ENCODE measurements at places on chromosomes 2 and 18.

DNA sequence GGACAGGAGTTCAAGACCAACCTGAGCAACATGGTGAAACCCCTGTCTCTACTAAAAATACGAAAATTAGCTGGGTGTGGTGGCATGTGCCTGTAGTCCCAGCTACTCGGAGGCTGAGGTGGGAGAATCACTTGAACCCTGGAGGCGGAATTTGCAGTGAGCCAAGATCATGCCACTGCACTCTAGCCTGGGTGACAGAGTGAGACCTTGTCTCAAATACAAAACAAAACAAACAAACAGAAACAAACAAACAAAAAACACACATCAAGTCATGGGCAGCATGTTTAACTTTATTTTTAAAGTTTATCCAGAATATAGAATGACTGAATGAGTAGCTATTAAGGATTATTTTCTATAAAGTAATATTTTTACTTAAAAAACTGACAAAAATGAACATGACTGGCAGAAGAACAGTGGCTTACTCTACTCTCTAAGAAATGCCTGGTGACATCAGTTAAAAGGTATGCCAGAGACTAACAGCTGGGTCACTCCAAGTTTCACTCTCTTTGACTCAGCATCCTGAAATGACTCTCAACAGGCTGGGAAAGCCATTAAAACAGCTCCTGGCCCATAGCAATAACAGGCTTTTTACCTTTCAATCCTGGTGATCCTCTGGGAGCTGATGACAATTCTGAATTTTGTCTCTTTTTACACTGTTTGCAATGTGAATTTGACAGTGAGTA lies 281.6 kb upstream of the STON1 start:
- DNase-seq: no peak

GRCh38 chr18:42087876-42088275 lies 132.8 kb downstream of the PIK3C3 start:
- no peak for DNase-seq

GRCh38 chr2:224813578-224813977 lies 97.4 kb upstream of the CCDC195 start:
- no peak for DNase-seq

- DNase-seq: no peak
These were observed 71.4 kb downstream of the KCNF1 start for GRCh38 chr2:10982931-10983701.

- no peak for DNase-seq
These were observed 22.0 kb downstream of the KCNF1 start for GRCh38 chr2:10933700-10934225.

DNA sequence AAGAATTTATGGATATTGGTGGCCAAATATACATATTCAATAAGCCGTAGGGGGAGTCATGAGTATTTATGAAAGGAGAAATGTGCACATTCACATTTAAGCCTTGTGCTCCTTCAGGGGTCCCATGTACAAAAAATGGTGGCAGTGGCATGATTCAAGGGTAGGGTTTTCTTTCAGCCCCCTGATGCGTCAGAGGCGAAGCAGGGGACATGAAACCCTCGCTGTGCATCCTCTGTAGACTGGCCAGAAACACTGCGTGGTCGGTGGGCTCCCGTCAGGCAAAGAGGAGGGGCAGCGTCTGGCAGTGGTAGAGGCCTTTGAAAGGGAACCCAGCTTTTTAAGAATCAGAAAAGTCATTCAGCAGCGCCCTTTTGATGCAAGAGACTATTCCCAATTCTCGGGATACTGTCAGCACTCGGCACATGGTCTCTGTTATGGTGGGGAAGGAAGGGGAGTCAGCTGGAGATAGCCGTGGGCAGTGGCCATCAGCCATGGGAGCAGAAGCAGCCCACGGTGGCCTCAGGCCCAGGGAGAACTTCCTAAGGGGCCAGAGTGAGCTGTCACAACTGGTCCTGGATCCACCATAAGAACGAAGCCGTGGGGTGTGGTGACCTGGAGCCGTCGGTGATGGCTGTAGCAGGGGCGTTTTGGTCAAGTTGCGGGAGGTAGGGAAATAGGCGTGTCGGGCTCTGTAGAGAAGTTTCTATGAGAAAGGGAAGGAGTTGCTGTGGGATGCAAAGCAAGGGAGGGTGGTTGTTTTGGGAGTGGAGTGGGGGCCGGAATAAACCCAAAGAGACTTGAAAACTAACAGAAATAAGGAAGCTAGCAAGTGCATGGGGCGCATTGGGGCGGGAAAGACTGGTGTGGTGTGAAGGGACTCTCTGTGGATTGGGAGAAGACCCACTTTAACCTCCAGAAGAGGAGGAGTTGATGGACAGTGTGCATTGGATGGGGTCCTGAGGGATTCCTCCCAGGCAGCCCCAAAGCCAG lies 95.6 kb downstream of the SH3BP4 start:
- DNase-seq: no peak

DNA sequence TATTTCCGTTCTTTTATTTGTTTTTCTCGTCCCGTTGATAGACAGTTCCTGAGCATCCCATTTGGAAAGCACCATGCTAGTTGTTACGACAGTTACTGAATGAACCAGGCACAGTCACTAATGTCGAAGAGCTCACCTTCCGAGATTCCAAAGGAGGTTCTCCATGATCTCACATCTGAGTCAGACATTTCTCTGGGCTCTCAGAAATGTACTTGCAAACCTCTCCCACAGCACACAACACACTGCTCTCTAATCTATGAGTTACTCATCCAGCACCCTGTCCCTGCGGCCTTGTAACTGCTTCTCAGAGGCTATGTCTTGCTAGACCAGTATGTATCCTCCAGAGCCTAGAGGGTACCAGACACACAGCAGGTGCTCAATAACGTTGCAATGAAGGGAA lies 174.7 kb downstream of the DNER start:
- DNase-seq: no peak

DNA sequence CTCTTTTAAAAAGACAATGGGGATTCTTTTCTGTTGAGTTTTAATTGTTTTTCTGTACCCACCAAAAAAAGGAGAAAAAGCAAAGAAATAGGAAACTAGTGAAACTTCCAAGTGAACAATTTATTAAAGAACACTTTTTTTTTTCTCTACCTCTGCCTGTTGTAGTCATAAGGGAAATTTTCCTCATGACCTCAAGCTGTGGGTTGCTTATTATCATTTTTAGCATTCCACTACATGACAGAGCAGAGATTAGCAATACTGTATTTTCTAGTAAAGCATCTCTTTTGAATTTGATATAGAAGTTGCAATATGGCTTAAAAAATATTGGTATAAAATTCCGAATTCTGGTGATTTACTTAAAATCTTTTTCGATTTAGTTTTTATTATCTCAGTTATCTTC lies 87.9 kb upstream of the LRRTM1 start:
- DNase-seq: no peak

- no peak for DNase-seq
These were observed 56.7 kb downstream of the NETO1 start for GRCh38 chr18:72811047-72811446.

GRCh38 chr18:3097082-3097481 lies 84.1 kb upstream of the LPIN2 start:
- peak; percentile 53 for DNase-seq

DNA sequence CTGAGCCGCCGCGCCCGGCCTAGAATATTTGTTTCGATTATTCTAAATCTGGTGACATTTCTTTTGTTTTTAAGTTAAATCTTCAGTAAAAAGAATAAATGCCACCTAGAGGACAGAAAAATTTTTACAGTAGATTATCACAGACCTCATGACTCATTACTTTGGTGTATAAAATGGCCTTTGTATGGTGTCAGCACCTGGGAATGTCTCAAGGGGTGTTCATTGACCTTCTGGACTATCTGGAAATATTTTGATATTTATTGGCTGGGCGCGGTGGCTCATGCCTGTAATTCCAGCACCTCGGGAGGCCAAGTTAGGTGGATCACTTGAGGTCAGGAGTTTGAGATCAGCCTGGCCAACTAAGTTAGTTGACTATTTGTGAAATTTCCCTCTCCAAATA lies 30.3 kb upstream of the SLC30A6 start:
- DNase-seq: peak; percentile 32

DNA sequence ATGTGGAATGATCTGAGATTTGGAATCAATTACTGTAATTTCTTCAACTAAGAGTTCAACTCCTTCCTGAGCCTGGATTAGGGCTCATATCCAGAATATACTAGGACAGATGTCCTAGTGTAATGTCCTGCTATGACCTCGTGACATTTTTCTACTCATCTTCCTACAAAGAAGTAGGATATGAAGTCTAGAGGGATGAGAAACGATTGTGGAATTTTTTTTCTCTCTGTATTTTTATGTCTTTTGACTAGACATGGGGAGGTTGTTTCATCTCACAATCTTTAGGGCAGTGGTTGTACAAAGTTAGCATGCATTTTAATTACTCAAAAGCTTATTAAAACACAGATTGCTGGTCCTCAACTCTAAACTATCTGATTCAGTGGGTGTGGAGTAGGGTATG lies 203.0 kb downstream of the PARD3B start:
- no peak for DNase-seq

DNA sequence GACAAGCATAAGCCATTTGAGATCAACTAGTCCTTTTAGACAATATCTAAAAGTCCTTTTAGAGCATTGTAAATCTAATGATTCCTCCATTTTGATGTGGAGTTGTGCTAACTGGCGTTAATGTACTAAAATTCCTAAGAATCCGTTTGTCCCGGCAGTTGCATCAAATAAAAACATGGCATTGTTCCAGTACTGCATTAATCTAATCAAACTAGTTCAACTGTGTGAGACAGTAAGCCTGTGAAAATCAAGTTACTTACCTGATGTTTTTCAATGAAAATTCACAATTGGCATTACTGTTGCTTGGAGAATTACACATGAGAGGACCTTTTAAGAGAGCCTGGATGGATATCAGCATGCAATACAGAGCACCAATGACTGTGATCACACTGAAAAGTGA lies 13.3 kb downstream of the TM4SF20 start:
- no peak for DNase-seq

- DNase-seq: no peak
These were observed 55.5 kb downstream of the PRKCE start for GRCh38 chr2:45707006-45707405.

GRCh38 chr2:240426845-240427721 lies 8.4 kb upstream of the GPC1 start:
- no peak for DNase-seq

DNA sequence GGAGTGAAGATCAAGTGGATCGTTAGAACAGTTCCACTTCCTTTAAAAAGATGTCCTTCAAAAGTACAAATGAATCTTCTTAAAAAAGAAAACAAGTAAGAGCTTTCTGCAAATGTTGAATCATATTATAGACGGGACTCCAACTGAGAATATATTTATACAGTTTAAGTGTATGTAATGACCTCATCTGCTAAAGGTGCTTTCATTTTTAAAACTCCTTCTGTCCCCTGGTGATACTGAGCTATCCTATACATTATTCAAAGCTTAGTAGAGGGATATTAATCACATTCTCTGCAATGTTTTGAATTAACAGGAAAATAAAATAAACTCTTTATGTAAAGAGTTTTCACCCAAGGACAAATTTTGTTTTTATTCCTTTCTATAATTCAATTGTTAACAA lies 420.7 kb upstream of the SLC8A1 start:
- DNase-seq: no peak

GRCh38 chr2:128490321-128490720 lies 171.7 kb upstream of the HS6ST1 start:
- DNase-seq: no peak

DNA sequence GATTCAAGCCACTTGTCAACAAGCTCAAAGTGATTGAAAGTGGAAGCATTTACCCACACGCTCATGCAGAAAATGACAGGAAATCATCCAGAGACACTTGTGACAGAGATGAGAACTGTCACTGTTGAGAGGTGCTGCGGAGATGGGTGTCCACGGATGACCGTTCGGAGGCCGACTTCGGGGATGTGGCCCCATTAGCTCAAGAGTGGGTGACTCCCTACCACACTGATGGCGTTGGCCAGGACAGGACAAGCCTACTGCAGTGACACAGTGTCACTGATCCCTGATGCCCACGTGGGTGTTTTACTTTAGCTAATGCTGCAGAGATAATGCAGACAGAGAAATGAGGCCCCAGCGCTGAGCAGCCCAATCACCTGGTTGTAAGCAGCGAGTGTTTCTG lies 81.5 kb upstream of the YWHAQ start:
- peak; percentile 27 for DNase-seq

DNA sequence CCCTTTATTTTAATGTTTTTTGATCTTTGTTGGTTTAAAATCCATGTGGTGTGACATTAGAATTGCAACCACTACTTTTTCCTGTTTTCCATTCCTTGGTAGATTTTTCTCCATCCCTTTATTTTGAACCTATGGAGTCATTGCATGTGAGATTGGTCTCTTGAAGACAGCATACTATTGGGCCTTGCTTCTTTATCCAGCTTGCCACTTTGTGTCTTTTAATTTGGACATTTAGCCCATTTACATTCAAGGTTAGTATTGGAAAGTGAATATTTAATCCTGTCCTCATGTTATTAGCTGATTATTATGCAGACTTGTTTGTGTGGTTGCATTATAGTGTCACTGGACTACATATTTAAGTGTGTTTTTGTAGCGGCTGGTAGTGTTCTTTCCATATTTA lies 782.9 kb downstream of the SLC4A3 start:
- DNase-seq: no peak

DNA sequence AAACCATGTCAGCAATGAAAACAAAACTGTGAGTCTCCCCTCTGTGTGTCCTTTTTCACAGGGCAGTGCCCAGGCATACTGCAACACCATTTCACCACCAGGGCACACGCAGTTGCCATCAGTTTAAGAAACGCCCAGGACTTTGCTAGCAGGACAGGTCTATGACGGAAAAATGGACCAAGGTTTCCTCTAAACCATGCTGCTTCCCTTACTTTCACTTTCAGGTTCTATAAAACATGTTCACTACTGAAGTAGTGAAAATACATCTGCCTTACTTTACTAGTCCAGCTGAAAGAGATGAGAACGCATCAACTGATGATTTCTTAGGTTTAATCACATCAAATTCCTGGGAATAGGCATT lies 110.5 kb downstream of the TCF4 start:
- peak; percentile 45 for DNase-seq

- no peak for DNase-seq
These were observed 48.3 kb downstream of the TNS1 start for GRCh38 chr2:217954469-217954868.

DNA sequence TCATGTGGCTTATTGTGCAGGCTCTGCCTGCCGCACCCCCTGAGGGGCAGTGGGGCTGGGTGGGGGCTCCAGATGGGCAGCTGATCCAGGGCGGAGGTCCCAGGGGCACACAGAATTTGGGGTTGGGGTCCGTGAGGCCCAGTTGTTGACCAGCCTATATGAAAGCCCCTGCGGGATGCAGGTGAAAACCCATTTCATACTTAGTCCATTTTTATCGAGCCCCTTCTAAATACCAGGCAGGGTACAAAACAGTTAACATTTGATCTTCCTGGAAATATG lies 30.6 kb downstream of the MYO7B start:
- no peak for DNase-seq

- peak; percentile 24 for DNase-seq
These were observed 12.8 kb upstream of the GBX2 start for GRCh38 chr2:236180831-236181453.

- DNase-seq: no peak
These were observed 24.8 kb upstream of the TBC1D8 start for GRCh38 chr2:101175991-101176390.

All from CD4-positive, alpha-beta T cell treated with Interleukin-21 for 1 hour (primary cell).